ENCODE measurements at places on chromosomes 12 and 14. TPM values are rescaled to one million over a fixed set of nuclear protein-coding genes. Genes with fewer than 3 reads are reported as not detected.
A peak's percentile ranks its signal among the peaks of the same experiment; 100 is the strongest.

Gene TEX22
- 1.2 TPM for polyA plus RNA-seq

Gene PLEKHG7
- polyA plus RNA-seq: 0.73 TPM

Gene PMCH
- polyA plus RNA-seq: 5.4 TPM

Gene VASH1
- polyA plus RNA-seq: 6.1 TPM

Gene PPP1CC
- 103 TPM for polyA plus RNA-seq

- no peak for DNase-seq
Measured at GRCh38 chr14:97113339-97113738, 316.2 kb downstream of the VRK1 start.

GRCh38 chr14:28690029-28690692, 76.4 kb upstream of the FOXG1 start:
- DNase-seq: no peak

DNA sequence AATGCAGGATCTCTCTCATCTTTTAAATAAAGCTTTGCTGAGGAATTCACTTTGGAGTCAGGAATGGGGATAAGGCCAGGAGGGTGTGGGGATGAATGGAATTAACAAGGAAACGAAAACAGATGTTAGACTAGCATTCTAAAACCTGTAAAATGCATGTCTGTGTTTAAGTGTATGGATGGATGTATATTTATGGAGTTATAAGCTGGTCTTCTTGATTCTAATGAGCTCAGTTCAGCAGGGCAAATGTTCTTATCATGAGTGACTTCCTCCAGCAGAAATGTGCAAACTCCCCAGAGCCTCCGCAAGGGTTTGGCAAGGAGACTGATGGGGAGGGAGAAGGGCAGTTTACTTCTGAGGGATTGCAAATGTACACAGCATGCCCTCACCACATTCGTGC, 149.1 kb downstream of the NTF3 start:
- no peak for DNase-seq

- no peak for DNase-seq
Measured at GRCh38 chr12:126219139-126219538, 1153.9 kb downstream of the AACS start.

DNA sequence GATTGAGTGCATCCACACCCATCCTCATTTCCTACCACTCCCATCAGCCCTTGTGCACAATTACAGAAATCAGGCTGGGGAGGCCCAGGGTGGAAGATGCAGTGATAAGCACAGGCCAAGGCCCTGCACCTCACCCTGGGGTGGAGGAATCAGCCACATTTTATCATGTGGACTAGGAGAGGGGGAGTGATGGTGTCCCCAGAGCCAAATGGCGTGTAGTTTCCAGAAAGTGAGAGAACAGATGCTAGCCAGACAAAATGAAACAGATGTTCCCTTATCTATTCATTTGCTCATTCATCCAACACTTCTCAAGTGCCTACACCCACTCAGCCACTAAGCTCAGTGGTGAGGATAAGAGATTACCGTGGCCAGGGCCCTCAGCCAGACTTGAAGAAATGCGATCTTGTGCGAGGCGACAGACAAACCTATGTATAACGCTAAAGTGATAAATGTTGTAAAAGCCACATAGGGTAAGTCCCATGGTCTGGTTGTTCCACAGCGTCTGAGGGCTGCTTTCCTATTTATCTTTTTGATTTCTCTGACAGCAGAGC, 93.6 kb downstream of the STAB2 start:
- DNase-seq: no peak

DNA sequence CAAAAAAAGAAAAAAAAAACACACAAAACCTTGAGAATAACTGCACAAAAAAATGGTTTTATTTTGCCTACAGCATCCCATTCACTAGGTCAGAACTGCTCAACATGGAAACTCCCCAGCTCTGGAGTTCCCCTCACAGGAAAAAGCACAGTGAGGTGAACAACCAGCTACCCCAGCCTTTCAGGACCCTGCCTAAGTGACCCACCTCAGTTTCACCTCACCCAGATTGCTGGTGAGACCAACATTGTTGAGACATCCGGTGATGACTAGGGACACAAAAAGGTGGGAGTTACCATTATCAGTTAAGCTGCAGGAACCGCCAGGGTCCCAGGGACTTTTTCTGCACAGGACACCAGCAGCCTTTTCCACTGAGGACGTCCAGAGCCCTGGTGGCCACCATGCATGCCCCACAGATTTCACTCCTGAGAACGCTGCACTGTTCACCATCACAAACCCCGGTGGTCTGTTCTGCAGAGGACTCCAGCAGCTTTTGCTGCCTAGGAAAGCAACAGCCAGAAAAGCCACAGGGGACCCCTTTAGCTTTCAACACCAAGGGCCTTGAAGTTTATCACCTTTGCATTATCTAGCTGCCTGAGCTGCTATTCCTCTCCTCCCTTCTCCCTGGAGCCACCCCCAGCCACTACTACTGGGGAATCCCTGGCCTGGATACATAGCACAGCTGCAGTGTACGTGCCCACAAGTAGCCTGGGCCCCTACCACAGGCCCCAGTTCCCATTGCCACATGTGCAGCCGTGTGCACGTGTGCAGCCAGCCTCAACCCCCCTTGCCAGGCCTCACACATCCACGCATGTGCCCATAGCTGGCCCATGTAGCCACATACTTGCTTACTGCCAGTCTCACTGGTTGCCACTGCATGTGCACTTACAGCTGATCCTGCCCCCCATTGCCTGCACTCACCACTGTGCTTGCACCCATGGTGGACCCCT, 62.5 kb upstream of the FAR2 start:
- DNase-seq: no peak

- DNase-seq: no peak
Measured at GRCh38 chr12:117466677-117467362, 105.4 kb upstream of the NOS1 start.

GRCh38 chr14:104808456-104808855, 7.6 kb downstream of the ZBTB42 start:
- no peak for DNase-seq

DNA sequence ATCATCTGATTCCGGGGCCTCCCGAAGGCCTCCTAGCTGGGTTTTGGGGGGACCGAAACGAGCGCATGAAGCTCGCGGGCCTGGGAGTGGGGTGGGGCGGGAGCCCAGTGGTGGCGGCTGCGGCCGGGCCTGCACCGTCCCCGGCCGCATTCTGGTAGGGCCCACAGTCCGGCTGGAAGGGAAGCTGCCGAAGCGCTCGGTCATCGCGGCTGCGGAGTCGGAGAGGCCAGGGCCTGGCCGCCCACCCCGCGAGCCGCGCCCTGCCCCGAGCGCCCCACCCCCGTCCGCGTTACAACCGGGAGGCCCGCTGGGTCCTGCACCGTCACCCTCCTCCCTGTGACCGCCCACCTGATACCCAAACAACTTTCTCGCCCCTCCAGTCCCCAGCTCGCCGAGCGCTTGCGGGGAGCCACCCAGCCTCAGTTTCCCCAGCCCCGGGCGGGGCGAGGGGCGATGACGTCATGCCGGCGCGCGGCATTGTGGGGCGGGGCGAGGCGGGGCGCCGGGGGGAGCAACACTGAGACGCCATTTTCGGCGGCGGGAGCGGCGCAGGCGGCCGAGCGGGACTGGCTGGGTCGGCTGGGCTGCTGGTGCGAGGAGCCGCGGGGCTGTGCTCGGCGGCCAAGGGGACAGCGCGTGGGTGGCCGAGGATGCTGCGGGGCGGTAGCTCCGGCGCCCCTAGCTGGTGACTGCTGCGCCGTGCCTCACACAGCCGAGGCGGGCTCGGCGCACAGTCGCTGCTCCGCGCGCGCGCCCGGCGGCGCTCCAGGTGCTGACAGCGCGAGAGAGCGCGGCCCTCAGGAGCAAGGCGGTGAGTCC, at the start of gene KLC1:
KLC1 (plus strand) TSS at position 528 of the 819 bp plus-strand sequence. CDS start 25,354 bp downstream, outside the sequence.
- peak; percentile 66 for DNase-seq

DNA sequence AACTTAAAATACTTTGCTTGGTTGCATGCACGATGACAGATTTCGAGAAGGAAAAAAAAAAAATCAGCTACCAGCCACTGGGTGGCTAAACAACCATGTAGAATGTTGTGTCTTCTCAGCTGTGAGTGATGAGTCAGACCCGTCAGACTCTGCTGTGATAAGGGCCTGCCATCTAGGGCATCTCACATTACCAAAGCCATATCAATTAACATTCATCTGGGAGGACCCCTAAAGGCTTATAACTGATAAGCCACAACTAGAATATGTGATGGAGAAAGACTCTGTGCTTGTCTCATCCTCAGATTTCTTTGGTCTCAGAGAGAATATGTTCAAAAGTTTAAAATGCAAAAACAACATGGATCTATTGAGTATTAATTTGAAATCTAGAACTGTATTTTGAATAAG, 111.5 kb downstream of the PAX9 start:
- no peak for DNase-seq

DNA sequence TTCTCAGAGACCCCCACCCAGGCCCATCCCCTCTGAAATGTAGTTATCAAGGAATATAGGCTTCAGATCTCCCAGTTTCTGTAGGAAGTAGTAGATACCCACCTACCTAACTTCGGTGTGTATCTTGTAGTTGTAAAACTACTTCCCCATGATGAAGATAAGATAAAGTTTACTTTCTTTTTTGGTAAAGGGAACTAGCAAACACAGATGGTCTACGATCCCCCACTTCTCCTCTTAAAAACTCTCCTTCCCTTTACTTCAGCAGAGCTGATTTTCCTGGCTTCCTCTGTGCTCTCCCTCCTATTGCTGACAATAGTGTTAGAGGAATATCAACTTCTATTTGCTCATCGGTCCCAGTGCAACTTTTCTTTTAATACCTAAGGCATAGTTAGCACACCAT, 395.2 kb downstream of the RPL10L start:
- no peak for DNase-seq

GRCh38 chr12:13573698-13574321, 377.3 kb downstream of the EMP1 start:
- no peak for DNase-seq

DNA sequence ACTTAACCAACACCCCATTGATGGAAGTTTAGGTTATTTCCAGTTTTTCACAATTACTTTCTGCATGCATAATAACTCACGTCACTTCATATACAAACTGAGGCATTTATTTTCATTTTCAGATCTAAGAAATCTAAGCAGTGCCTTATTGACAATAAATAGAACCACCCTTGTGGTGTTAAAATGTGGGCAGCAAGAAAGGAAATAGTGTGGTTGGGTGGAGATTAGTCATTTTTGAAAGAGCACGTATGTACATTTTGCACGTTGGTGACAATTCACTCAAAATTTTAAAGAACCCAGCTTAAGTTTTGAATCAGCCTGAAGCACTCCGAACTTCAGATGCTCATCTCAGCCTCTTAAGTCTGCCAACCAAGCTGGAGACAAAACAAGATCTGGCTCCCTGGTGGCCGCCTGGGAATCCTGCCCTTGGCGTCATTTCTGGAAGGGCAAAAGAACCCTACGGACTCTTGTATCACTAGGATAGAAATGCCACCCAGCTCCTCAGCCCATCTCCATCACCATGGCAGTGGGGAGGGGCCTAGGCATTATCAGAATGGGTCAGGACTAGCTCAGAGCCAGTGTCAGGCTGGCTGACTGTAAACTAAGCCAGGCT, 89.5 kb upstream of the BCL2L14 start:
- peak; percentile 25 for DNase-seq

DNA sequence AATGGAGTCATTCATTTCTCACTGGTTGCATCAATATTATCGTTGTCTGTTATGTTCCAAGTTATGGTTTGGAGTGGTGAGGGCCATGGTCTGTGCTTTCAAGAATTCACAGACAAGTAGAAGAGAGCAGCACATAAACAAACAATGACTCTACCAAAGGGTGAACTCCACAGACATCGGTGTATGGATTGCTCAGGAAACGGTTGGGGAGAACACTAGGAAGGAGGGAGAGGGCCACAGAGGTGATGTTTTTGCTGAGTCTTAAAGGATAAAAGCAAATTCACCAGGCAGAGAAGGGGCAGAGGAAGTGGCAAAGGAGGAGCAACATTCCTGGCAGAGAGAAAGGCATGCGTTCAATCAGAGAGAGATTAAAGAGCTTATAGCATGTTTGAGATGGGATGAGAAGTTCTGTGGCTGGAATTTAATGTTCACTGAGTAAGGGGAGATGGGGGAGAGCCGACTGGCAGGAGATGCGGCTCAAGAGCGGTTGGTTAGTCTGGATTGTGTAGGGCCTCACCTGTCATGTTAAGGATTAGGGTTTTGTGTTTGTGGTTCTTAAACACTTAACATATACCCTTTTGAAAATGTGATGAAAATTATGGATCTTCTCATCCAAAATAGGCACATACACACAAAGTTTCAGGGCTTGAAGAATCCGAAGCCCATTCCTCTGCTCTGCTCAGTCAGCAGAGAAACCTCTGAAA, 42.3 kb upstream of the FRMD6 start:
- DNase-seq: no peak

DNA sequence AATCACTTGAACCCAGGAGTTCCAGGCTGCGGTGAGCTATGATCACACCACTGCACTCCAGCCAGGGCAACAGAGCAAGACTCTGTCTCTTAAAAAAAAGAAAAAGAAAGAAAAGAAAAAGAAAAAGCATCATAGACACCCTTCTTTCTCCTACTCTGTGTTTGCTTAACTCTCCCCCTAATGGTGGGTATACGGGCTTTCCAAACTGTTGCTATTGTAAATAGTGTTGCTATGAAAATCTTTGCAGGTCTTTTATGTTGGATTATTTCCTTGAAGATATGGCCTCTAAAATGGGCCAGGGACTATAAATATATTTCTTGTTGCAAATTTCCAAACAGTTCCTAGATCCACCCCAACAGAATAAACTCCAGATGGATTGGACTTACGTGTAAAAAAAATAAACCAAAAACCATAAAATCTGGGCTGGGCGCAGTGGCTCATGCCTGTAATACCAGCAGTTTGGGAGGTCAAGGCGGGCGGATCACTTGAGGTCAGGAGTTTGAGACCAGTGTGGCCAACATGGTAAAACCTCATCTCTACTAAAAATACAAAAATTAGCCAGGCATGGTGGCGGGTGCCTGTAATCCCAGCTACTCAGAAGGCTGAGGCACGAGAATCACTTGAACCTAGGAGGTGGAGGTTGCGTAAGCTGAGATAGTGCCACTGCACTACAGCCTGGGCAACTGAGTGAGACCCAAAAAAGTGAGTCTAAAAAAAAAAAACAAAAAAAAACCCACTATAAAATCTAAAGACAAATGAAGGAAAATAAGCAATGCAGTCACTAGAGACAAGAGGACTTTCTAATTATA, 25.9 kb downstream of the NFKBIA start:
- no peak for DNase-seq

DNA sequence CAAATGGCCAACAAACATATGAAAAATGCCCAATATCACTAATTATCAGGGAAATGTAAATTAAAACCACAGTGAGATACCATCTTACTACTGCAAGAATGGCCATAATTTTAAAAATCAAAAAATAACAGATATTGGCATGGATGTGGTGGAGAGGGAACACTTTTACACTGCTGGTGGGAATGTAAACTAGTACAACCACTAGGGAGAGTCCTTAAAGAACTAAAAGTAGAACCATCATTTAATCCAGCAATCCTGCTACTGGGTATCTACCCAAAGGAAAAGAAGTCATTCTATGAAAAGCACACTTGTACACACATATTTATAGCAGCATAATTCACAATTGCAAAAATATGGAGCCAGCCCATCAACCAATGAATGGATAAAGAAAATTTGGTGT, 459.7 kb downstream of the GXYLT1 start:
- no peak for DNase-seq

GRCh38 chr12:120286768-120287490, 4.8 kb downstream of the RNU4-2 start:
- DNase-seq: no peak
